RKO (cell line): ENCODE measurements at places on chromosomes 16 and 17.

GRCh38 chr17:73516431-73516830 lies 127.8 kb downstream of the SDK2 start:
- no peak for DNase-seq

DNA sequence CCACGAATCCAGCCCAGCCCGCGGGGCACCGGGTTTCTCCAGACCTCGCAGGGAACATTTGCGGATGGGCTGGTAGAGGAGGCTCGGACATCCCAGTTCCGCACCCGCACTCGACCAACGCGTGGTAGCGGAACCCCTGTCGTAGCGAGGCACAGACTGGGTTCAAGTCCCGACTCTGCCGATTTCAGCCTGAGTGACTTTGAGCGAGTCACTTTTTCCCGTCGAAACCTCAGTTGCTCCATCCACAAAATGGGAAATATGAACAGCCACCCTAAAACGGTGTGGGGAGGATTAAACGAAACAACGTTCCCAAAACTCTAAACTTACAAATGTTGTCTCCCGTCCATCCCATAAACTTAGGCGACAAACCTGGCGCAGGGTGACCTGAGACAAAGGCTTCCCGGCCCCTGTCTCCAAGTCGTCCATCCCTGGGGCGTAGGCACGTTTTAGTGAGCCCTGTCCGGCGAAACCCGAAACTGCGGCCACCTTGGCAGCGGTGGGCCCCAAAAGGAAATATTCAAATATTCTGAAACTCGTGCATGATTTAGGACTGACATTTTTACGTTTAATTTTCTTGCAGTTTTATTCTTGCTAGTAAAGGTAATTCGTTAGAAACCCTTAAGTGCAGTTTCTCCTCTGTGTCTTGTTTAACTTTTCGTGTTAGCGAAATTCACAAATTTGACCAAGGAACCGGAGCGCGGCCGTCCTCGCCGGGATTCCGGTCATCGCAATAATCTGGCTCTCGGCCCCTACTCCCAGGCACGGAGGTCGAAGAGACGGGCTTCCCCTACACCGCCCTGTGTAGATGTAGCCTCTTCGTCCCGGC lies 1.9 kb upstream of the MLLT6 start:
- DNase-seq, result peak; percentile 52

DNA sequence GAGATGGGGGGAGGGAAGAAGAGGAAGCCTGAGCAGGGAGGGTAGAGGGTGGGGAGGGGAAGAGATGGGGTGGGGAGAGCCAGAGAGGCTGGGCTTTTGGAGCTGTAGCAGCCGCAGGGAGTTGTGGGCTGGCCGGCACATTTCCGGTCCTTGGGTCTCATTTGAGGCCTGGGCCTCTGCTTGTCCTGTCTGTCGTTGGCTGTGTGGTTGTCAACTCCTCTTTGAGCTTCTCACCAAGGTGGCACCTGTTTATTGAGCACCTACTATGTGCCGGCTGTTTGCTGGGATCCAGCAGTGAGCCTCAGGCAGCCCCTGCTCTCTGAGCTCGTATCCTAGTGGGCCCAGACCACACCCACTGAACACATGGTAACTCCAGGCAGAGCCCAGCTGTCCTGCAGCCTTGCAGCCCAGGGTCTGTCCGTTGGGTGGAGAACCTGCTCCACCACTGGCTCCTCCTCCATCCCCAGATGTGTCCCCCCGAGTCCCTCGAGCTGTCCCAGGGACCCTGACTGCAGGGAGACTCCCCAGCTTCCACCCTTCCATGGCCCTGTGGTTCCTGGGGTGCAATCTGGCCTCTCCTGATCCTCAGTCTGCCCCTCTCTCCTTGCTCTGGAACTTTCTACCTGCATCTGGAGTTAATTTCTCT lies 164.9 kb downstream of the IRF8 start:
- no peak for DNase-seq

- DNase-seq, result no peak
These were observed 6.2 kb downstream of the C1QL1 start for GRCh38 chr17:44961921-44962350.

DNA sequence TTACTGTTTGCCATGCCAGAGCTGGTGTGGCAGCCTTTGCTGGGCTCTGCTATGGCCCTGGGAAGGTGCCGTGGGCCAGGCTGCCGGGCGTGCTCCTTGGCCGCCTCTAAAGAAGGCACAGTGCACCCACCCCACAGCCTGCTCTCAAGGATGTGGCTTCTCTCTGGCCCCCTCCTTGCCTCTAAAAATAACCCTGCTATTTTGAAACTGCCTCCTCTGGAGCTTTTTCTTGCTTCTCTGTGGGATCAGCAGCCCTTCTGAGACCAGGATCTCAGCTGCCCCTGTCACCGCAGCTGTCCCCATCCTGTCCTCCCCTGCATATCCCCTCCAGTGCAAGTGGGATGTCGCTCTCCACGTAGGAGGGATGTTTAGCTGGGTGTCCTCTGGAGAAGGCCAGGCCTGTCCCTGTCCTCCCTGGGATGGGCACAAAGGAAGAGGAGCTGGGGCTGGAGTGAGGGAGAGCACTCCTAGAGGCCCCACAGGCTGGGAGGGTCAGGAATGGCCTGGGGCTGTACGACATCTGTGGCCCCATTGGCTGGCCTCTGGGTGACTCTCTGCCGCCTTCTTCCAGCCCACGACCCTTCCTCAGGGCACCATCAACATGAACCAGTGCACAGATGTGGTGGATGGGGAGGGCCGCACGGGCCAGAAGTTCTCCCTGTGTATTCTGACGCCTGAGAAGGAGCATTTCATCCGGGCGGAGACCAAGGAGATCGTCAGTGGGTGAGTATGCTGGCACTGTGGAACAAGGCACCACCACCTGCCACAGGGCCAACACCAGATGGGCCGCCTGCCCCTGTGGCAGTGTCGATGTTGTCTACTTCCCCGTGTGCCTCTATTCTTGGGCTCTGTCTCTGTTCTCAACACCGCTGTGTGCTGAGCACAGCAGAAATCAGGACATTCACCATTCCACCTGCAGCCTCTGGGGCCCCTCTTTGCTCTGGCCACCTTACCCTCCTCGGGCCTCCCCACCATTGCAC lies 79.7 kb downstream of the PLD6 start:
- no peak for DNase-seq

DNA sequence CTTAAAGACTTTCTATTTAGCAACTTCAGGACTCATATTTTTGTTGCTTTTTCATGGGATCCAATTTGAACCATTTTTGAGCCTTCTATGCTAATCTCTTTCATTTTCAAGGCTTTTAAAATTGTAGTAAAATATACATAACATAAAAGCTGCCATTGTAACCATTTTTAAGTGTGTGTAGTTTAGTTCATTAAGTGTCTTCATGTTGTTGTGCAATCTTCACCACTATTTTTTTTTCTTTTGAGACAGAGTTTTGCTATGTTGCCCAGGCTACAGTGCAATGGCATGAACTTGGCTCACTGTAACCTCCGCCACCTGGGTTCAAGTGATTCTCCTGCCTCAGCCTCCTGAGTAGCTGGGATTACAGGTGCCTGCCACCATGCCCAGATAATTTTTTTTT lies 451.6 kb downstream of the TMEM114 start:
- no peak for DNase-seq

DNA sequence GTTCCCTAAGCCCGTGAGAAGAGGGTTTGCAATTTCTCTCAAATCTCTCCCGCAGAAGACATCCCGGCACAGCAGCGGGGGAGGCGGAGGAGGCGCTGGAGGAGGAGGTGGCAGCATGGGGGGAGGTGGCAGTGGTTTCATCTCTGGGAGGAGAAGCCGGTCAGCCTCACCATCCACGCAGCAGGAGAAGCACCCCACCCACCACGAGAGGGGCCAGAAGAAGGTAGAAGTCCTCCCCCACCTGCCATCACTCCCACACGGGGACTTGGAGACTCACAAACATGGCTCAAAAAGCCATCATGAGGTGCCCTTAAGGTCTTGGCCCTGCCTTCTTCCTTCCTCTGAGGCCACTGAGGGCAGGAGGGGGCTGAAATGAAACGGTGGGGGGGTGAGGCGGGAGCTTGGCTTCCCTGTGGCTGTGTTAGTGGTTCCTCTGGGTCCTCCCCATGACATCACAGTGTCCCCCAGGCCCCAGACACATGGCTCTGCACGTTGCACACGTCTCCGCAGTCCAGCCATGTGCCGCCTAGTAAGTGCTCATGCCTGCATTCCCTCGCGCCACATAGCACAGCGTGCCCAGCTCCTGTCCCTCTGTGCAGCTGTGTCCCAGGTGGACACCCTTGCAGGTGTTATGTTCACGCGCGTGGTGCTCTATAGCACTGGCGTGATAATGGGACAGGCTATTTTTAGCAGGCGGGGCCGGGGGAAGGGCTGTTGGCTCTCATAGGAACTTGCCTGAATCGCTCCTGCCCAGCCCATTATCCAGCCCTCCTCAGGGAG lies 6.9 kb downstream of the MLLT6 start:
- no peak for DNase-seq

DNA sequence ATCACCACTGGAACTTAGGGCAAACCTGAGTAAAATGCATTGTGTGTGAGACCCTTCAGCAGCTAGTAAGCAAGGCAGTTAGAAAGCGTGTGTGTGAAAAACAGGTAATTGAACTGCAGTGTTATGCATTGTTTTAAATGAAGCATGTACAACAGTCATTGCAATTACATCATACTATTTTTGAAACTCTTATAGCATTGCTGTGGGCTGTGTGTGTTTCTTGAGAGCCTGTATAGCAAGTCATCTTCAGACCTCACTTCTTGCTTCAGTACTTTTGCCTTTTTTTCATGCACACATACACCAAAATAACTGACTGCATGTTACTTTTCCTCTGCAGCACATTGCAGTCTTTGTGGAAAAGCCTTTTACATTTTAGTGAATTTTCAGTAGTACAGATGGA lies 19.2 kb downstream of the PTRH2 start:
- peak; percentile 32 for DNase-seq

- no peak for DNase-seq
These were observed 6.8 kb upstream of the SP6 start for GRCh38 chr17:47857551-47858455.

GRCh38 chr16:635573-636205 lies 416 bp downstream of the METTL26 start:
- DNase-seq, result no peak

DNA sequence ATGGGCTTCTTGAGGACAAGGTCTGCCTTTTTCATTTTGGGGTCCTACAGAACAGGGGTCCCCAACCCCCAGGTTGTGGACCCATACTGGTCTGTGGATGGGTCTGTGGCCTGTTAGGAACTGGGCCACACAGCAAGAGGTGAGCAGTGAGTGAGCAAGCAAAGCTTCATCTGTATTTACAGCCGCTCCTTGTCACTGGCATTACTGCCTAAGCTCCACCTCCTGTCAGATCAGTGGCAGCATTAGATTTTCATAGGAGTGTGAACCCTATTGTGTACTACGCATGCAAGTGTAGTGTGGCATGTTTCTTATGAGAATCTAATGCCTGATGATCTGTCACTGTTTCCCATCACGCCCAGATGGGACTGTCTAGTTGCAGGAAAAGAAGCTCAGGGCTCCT lies 33.9 kb downstream of the ERN1 start:
- no peak for DNase-seq

DNA sequence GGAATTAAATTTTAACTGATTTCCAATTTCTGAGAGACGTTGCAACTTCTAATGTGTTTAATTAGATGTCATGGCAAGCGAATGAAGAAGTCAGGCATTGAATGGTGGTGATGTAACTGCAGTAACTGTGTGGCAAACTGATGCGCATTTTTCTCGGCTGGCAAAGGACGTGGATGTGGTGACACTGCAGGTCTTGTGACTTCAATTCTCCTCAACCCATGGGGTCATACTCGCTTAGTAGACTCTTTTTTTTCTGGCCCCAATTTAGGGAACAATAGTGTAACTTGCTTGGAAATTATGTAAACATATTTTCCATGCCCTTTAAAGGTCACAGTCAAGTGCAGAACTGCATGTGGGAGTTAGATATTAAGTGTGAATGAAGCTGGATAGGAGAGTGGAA lies 1.9 kb upstream of the FAM20A start:
- DNase-seq, result no peak

GRCh38 chr17:17982801-17983200 lies 10.1 kb downstream of the DRC3 start:
- no peak for DNase-seq

GRCh38 chr16:47204736-47205504 lies 61.2 kb upstream of the NETO2 start:
- DNase-seq, result peak; percentile 3
